C1 segment of cervical spinal cord (tissue), 14 donors: ENCODE measurements at places on chromosomes 6 and 20.

DNA sequence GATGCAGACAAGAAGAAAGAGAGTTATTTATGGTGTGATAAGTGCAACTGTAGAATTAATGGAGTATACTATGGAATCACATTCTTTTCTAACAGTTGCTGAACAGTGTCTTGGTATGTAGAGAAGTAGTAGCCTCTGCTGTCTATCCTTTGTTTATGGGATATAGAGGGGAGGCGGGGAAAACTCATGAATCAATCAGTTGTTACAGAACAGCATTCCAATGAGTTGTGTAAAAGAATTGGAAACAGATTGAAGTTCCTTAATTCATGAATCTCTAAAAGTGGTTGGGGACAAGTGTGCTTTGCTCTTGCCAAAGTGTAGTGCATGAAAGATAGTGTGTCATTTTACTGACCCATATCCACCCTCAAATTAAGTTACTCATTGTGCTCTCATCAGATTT lies 77.7 kb downstream of the FLRT3 start:
- DNase-seq, result no peak

DNA sequence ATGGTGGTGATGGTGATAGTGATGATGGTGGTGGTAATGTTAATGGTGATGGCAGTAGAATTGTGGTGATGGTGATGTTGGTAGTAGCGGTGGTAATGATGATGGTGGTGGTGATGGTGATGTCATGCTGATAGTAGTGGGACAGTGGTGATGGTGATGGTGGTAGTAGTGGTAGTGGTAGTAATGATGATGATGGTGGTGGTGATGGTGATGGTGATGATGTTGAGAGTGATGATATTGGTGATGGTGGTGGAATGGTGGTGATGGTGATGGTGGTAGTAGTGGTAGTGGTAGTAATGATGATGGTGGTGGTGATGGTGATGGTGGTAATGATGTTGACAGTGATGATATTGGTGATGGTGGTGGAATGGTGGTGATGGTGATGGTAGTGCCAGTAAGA lies 128.8 kb downstream of the LPA start:
- DNase-seq, result no peak

- DNase-seq, result peak; percentile 67
Observed at GRCh38 chr20:5127204-5127858, 523 bp downstream of the CDS2 start.

GRCh38 chr20:45406260-45407066 lies 1.6 kb upstream of the DBNDD2 start:
- no peak for DNase-seq
